ENCODE measurements at places on chromosomes 4 and X.

- no peak for DNase-seq
Observed at GRCh38 chrX:137025930-137026329, 7.9 kb downstream of the GPR101 start.

DNA sequence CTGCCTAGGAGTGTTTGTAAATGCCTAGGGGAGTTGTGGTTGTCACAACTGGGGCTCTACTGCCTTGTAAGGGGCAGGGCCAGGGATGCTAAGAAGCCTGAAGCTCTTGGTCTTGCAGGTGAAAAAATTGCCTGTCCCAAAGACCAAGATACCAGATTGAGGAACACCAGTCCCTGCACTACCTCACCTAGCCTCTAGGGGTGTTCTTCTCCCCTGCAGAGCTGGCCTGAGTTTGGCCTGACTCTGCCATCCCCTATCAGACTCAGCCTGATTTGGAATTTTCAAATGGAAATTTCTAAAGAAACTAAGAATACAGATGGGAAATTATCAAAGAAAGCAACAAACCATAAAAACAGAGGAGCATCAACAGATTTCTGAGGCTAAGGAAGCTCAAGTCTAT, 90.4 kb downstream of the ZC4H2 start:
- no peak for DNase-seq

- DNase-seq = no peak
Observed at GRCh38 chr4:176238157-176238610, 30.8 kb downstream of the ASB5 start.

DNA sequence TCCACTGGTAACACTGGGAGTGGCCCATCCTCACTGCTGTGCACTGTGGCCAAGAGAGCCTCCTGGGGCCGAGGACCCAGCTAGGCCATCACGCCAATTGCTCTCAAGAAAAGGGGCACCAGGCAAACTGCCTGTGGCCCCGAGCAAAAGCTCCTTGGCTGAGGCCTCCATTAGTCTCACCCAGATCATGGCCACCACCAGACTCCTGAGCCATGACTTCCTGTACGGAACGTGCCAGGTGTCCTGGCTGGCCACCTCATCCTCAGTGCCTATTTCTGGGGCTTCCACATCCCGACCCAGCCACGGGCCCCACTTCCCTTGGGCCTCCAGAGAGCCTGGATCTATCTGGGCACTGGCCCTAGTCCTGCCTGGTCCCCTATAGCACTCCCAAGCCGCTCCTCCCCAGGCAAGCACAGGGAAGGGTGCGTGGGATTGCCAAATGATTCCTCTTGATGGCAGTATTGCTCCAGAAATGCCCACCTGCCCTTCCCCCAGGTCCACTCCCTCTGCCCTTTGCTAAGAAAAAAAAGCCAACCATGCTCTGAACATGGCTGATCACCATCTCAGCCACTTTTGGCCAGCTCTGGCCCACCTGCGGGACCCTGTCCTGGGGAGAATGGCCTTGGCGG, 212.6 kb upstream of the AGTR2 start:
- no peak for DNase-seq

GRCh38 chr4:109275066-109275745, 27.3 kb downstream of the COL25A1 start:
- DNase-seq = no peak

GRCh38 chrX:53262918-53263394, 18.4 kb downstream of the IQSEC2 start:
- DNase-seq = no peak

DNA sequence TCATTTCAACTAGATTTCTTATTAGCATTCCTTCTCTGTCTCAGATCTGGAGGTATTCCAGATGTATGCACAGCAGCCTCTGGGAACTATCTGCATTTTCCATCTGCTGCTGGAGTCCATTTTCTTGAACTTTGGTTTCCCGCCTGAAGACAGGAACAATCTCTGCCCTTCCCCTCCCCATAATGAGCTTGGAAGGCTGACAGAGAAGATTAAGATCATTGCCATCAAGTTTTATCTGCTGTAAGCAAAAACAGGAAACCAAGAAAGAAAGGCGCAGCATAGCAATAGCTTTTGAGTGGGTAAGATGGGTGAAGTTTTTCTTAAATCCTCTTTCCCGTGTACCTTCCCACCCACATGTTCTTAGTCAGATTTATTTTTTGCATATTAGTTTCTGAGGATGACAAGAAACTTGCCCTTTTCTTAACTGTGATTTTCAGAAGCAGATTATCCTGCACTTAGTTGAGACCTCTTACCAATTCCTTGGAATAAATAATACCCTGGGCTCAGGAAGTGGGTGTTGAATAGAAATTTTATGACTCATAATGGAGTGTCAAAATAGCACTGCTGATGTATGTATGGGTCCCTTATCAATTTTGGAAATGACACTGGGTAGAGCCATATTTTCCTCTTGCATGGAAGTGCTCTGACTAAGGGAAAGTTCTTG, 78.3 kb downstream of the CT47B1 start:
- DNase-seq = no peak

DNA sequence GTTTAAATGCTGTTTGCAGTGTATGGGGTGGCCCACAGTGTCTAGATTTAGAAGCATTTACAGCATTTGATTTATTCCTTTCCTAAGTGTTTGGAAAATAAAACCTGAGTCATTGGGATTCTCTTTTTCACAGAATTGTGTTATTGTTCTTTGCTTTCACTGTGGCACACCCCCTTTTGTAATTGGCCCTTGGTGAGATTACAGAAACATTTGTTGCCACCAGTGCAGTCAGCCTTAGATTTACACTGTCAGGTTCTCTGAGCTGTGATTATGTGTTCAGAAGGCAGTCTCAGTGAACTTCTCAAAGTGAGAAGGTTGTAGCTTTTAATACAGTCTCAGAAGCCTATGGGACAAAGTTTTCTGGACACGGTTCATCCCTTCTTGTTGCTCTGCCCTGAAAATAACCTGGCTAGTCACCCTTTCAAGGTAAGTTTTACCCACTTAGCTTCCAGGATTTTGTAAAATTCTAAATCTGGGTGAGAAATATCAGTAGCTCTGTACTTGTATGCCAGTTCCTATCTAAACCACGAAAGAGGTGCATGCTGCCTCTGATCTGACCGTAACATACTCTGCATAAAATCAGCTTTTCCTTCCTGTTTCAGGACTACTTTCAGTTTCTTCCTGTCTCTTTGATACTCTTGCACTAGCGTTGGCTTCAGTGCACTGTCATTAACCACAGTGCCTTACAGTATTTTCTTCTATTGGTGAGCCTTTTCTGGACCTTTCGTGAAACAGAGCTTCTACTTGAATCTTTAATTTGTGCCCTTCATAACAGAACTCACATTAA, 12.6 kb downstream of the RUFY3 start:
- peak; percentile 23 for DNase-seq

GRCh38 chr4:137312257-137312656, 220.0 kb downstream of the PCDH18 start:
- DNase-seq = no peak

- DNase-seq = no peak
Observed at GRCh38 chrX:17644001-17644400, 93.3 kb upstream of the SCML1 start.

DNA sequence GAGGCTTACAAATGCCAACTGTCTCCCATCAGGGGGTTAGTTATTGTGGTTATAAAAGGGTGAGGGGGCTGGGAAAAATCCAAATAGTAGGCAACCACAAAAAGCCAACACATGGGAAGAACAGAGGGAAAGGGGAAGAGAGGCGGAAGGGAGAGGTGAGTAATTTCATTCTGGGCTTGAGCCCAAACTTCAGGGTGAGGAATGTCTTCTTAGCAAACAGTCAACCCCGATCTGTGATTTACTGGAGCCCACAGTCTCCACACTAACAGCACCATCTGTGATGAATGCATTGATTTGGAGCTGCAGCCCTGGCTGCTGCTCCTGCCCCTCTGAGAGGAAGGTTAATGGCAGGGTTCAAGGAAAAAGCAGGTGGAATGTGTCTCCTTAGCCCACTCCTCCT, 162.2 kb upstream of the GPR101 start:
- no peak for DNase-seq

GRCh38 chr4:7988437-7988836, 48.8 kb upstream of the AFAP1 start:
- no peak for DNase-seq

- no peak for DNase-seq
Observed at GRCh38 chr4:40954088-40954668, 204.4 kb downstream of the NSUN7 start.

DNA sequence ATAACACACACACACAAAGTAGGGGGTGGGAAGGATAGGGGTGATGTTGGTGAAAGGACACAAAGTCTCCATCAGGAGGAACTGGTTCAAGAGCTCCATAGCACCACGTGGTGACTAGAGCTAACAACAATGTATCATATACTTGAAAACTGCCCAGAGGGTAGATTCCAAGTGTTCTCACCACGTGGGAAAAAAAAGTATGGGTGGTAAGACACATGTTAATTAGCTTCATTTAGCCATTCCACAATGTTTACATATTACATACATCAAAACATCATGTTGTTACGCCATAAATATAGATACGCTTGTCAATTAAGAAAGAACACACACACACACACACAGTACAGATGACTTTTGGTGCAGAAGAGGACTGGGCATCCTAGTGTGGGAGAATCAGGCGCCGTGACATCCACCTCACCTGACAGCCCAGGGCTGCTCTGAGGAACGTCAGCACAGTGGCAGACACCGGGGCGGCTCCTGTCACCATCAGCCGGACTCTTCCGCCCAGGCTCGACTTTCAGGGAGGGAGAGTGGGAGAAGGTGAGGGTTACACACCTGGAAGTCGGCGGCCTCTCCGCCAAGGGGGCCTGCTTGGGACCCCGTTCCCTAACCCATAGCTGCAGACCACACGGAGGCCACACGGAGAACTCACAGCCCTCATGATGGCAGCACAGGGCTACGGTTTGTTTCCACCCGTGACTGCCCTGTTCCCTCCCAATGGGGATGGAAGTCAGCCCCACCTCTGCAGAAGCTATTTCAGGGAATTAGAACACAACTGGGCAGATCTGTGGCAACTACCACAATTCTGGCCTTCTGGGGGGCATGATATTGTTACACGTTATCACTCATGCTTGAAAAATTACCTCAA, 31.8 kb upstream of the CENPU start:
- no peak for DNase-seq

DNA sequence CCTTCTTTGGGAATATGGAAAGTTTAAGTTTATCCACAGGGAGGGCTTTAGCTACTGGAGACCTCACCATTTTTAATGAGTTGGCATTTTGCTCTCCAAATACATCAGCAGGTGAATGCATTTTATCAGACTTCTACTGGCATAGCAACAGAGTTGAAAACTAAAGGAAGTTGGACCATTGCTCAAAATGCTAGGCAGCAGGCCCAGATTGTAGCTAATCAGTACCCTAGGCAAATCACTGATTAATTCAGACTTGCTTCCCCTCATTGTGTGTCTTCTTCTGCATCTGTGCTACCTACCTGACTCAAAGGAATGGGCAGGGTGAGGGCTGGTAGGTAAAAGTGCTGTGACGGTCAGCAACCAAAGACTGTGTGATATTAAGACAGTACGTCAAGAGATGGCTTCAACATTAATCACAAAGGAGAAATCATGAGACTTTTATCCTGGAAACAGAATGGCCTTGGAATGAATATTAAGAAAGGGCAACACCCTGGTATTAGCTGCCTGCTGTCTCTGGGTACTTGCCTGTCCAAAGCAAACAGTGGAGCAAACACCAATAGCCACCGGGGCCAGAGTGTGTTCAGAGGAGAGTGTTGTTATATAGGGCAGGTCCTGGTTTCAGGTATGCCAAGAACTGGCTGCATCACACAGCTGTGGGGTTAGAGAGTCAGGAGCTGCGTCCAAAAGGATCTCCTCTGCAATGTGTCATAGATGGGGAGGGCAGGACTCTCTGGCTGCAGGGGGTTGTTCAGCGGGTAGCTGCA, 17.1 kb upstream of the SMIM20 start:
- no peak for DNase-seq

DNA sequence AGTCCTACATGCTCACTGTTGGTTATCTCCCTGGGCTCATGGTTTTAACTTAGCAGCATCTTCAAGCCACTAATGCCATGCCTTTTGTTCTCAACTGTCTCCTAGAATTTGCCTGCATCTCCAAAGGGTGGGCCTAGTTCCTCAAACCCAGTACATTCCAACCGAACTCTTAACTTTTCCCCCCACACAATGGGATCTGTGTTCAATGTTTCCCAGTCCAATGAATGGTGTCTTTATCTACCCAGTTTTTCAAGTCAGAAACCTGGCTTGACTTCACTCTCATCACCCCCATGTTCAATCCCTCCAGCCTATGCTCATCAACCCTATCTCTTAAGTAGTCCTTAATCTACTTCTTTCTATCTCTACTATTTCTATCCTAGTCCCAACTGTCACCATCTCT, 12.9 kb downstream of the CD40LG start:
- DNase-seq = no peak

DNA sequence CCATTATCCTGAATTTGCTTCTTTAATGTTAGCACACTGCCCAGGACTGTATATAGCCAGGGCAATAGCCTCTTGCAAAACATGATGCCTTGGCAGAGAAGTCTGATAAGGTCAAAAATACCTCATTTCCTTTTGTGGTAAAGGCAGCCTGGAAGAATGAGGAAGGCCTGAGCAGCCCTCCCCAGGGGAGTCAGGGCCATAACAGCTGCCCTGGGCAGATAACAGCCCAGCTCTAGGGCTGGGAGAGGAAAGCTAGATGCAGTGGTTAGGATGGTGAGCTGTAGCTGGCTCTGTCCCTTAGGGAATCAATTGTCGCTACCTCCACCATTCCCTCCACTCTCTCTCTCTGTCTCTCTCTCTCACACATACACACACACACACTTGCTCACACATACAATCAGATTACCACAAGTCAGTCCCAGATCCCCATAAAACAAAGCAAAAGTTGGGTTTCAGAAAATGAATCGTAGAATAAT, 29.2 kb downstream of the EFHC2 start:
- no peak for DNase-seq

- DNase-seq = no peak
Observed at GRCh38 chr4:52251864-52252263, 200.8 kb downstream of the SPATA18 start.
